ENCODE measurements at places on chromosomes 11 and 22.
A peak's percentile ranks its signal among the peaks of the same experiment; 100 is the strongest.

GRCh38 chr22:25404928-25405816 lies 159.3 kb upstream of the GRK3 start:
- DNase-seq, result peak; percentile 70

DNA sequence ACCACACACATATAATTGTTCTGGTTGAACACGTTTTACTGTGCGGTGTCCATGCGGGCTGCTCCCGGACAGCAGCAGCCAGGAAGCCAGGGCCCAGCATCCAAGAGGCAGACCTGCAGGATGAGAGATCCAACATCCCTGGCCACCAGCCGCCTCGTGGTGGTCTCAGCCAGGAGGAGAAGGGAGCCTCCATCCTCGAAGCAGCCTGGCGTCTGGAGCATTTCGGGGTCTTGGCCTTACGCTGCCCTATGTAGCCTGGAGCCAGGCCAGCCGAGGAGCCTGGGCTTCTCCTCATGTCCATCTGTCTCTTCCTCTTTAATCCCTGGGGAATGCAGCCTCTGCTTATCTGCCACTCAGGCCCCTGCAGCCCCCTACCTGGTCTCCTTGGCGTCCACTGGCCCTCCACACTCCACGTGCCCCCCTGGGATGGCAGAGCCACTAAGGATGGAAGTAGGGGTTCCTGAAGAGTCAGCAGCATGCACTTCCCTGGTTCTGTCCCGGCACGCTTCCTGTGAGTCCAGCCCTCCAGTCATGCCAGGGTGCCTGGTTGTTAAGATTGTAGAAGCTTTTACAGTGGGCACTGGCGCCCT lies 253.2 kb downstream of the TBC1D22A start:
- DNase-seq, result no peak

- DNase-seq, result no peak
These were observed 112.3 kb upstream of the GRK3 start for GRCh38 chr22:25452116-25452700.

- DNase-seq, result no peak
These were observed 24.6 kb downstream of the DCPS start for GRCh38 chr11:126328444-126328843.

- DNase-seq, result peak; percentile 16
These were observed 146.7 kb downstream of the CTTN start for GRCh38 chr11:70544774-70545609.

DNA sequence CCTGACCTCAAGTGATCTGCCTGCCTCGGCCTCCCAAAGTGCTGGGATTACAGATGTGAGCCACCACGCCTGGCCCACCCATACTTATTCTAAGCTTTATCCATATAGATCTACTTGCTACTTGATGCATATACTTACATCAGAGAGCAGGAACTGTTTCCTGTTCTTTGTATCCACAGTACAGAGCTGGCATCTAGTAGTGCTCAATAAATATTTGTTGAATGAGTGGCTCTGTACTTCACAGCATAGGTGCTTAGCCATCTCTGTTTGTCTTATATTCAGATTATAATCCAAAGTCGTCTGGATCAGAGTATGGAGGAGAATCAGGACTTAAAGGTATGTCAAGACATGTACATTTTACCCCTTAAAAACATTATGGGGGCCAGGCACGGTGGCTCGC lies 38.6 kb upstream of the DLAT start:
- DNase-seq, result no peak

GRCh38 chr11:115439385-115439784 lies 64.8 kb downstream of the CADM1 start:
- DNase-seq, result no peak

DNA sequence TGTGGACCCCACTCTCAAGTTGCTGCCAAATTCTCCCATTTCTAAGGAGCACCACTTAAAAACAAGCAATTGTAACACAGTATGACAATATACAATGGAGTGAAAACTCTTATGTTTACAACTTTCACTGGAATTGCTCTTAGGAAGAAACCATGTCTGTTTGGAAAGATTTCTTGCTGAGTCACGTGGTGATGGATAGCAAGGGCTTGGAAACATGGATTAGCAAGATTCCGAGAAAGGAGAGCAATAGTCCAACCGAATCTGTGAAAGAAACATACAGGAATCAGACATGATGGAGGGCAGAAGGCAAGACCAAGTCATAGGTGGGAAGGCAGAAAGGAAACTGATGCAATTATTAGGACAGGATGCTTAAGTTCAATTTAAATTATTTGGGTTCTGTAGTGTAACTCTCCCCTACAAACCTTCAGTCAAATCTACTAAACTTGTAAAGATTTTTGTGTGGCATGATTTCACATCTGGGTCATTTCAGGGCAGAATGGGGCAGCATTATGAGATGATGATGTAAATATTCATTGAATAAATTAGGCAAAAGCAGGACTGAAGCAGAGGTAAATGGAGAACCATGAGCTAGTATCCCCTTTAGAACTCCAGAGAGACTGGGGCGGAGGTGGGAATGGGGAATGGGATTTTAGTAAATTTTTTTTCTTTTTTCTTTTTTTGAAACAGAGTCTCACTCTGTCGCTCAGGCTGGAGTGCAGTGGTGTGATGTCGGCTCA lies 27.8 kb upstream of the THY1 start:
- no peak for DNase-seq

GRCh38 chr11:93251922-93252321 lies 54.1 kb upstream of the SLC36A4 start:
- no peak for DNase-seq

Data from anterior cingulate cortex (tissue), 58 donors.